ENCODE measurements at places on chromosomes 4 and X. TPM values are rescaled to one million over a fixed set of nuclear protein-coding genes. Genes with fewer than 3 reads are reported as not detected.

SHOX gene
- total RNA-seq = 7.3 TPM

MAOB gene
- 4.5 TPM for total RNA-seq

F8 gene
- 5.9 TPM for total RNA-seq

FGB gene
- total RNA-seq = not detected

EDNRA gene
- 47.0 TPM for total RNA-seq

RIBC1 gene
- 1.8 TPM for total RNA-seq

CENPVL2 gene
- 0.71 TPM for total RNA-seq

PWWP3B gene
- 6.3 TPM for total RNA-seq

TEX13B gene
- not detected for total RNA-seq

UGT2B17 gene
- total RNA-seq = not detected

ATP1B4 gene
- total RNA-seq = 19.1 TPM

SMIM31 gene
- total RNA-seq = 0.11 TPM

DUX4 gene
- total RNA-seq = not detected

BOD1L1 gene
- 84.6 TPM for total RNA-seq

PHEX gene
- total RNA-seq = 1.3 TPM

PSAPL1 gene
- 0.05 TPM for total RNA-seq

PPBP gene
- total RNA-seq = 17.5 TPM

IL15 gene
- 2.4 TPM for total RNA-seq

TEX11 gene
- 0.33 TPM for total RNA-seq

SPATA4 gene
- 0.93 TPM for total RNA-seq

FAM9B gene
- not detected for total RNA-seq

C4orf46 gene
- 42.1 TPM for total RNA-seq

FAM9C gene
- total RNA-seq = not detected

TXK gene
- 2.9 TPM for total RNA-seq

FGG gene
- not detected for total RNA-seq

PRMT9 gene
- 26.4 TPM for total RNA-seq

GYPA gene
- 3.8 TPM for total RNA-seq

SORBS2 gene
- 185 TPM for total RNA-seq

Data from camera-type eye (tissue), 1 donor.